ENCODE measurements at places on chromosomes 1 and 21. TPM values are rescaled to one million over a fixed set of nuclear protein-coding genes. Genes with fewer than 3 reads are reported as not detected.

The DIRAS3 gene
- total RNA-seq = not detected

The CR1L gene
- total RNA-seq = not detected

The FAM3B gene
- 2.0 TPM for total RNA-seq

The RPS6KA1 gene
- 55.0 TPM for total RNA-seq

The UBE2U gene
- not detected for total RNA-seq

The C2CD2 gene
- 13.0 TPM for total RNA-seq

The PTPRC gene
- total RNA-seq = not detected

The C1orf141 gene
- total RNA-seq = not detected

GRCh38 chr1:245652116-245652515, 497.3 kb downstream of the KIF26B start:
- no peak for DNase-seq

DNA sequence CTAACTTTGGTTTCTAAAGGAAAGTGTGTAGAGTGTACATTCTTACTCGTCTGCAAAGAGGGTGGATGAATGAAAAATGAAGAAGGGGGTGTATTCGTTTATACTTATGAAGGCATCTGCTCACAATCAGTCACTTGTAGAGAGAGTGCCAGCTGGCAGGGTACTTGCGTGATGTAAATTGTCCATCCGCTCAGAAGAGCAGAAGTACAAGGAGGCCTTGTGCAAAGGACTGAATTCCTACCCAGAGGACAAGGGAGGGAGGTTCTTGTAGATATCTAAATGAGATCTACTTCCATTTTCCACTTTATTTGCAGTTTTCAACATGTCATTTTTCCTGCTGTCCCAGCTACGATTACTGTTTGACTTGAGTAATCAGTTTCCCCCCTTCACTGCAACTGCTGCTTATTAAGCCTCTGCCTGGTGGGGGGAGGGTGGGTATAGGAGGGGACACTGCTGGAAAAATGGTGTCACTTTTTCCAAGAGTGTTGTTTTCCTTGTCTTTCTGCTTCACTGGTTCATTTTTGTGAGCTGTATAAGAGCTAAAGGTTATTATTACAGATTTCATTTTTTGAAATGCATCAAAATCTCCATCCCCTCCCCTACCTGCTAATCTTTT, 67.3 kb downstream of the LAMC1 start:
- DNase-seq = no peak

- DNase-seq = no peak
Measured at GRCh38 chr1:212481438-212481767, 48.7 kb downstream of the NENF start.

DNA sequence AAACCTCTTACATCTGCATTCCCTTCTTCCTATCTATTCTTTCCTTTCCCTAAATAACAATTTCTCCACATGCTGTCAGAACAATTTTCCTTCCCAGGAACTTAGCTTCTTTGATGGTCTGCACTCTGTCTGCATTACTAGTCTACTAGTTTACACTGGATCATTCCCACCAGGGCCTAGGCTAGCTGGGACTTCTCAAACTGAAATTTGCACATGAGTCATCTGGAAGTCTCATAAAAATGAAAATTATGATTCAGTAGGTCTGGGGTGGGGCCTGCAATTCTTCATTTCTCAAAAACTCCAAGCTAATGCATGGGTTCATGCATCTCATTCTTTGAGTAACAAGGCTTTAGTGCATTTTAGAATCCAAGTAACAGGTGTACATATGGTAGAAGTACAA, 74.2 kb downstream of the GABPA start:
- DNase-seq = no peak

DNA sequence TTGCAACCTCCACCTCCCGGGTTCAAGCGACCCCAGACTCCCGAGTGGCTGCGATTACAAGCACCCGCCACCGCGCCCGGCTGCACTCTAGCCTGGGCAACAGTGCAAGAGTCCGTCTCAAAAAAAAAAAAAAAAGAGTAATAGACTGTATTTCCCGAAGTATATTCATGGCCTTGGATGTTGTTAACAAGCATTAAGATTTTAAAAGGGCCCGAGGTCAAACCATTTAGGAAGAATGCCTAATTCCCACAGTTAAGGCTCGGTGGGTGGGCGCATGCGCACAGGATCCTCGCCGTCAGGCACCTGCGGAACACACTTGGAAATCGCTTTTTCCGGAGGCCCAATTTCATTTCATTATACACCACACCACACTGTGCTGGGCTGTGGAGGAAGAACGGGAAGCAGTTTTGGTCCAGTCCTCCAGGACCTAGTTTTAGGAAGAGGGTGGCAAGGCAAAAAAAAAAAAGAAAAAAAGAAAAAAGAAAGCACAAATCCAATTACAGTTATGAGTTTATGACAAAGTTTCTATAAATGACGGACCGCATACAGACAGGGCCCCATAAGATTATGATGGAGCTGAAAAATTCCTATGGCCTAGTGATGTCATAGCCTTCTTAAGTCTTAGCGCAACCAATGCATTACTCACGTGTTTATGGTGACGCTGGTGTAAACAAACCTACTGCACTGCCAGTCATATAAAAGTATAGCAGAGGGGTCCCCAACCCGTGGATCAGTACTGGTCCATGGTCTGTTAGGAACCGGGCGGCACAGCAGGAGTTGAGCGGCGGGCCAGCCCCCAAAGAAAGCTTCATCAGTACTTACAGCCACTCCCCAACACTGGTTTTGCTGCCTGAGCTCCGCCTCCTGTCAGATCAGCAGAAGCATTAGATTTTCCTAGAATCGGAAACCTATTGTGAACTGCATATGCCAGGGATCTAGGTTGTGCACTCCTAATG, 38.2 kb downstream of the H3-3A start:
- no peak for DNase-seq

GRCh38 chr1:23426828-23427227, 2.3 kb upstream of the TCEA3 start:
- no peak for DNase-seq

DNA sequence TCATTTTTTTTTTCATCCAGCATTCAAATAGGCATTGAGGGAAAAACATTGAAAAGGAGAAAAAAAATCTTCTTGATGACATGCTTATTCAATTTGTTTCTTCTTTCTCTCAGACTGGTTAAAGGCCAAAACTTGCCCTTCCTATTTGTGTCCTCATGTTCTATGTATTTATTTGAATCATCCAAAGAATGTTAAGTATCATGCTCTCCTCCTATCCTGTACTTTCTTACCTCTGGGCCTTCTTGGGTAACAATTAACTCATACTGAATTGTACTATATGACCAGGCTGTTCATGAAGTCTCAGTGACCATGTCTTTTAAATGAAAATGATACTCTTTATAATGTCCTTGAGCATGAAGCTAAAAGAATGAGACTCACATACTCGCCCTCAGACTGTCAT, 36.5 kb upstream of the DENND1B start:
- no peak for DNase-seq

- no peak for DNase-seq
Measured at GRCh38 chr1:228514421-228514820, 27.2 kb downstream of the RNF187 start.

- no peak for DNase-seq
Measured at GRCh38 chr1:239353536-239353935, 32.8 kb upstream of the CHRM3 start.

GRCh38 chr1:5267603-5268235, 613.3 kb downstream of the AJAP1 start:
- DNase-seq = peak; percentile 10

DNA sequence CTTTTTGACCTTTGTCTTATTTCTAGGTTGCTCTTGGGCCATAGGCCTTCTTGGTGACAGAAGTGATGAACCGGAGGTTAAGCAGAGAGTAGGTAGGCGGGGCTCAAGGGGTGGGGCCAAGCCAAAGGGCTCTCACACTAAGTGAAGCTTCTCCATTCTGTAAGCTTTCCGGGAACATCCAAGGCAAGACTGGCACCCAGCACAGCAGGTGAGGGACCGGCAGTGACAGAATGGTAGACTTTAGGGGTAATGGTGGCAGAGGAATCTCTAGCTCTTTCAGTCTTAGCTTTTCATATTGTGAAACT, at the start of gene TNFAIP8L2:
Gene TNFAIP8L2 (plus strand): TSS at position 135 of the 305 bp plus-strand sequence. CDS start 2,049 bp downstream, outside the sequence.
- DNase-seq = no peak

- no peak for DNase-seq
Measured at GRCh38 chr1:93519199-93519829, 71.4 kb downstream of the FNBP1L start.
